Fibroblast of skin of scalp (primary cell): ENCODE measurements at places on chromosomes 16 and 17.

DNA sequence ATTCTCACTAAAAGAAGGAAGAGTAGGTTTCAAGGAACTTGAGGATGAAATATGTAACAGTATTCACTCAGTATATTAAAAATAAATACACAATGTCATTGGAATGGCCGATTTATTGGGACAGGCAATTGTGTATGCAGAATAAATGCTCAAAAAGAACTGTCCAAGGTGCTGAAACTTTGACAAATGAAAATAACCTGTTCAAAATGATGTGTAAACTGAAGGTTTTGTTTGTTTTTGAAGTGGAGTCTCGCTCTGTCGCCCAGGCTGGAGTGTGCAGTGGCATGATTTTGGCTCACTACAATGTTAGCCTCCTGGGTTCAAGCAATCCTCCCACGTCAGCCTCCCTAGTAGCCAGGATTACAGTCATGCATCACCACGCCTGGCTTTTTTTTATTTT is 318.7 kb upstream of the RBFOX1 start:
- DNase-seq = no peak

DNA sequence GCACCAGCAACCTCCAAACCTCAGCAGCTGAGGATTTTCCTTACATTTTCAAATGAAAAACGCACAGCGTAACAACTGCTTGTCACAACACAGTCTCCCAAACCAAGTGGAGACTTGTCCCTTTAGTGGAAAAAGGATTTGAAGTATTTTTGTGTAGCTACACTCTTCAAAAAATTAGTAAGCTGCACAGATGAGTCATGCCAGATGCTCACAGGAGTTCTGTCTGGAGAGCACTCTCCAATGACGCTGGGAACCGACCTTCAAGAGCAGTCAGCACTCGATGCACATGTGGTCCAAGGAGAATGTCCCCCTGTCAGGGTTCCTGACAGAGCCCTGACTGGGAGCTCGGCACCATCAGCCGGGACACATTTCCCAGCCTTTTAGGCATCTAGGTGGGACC is 39.8 kb downstream of the MAP1LC3B start:
- DNase-seq = peak; percentile 72

DNA sequence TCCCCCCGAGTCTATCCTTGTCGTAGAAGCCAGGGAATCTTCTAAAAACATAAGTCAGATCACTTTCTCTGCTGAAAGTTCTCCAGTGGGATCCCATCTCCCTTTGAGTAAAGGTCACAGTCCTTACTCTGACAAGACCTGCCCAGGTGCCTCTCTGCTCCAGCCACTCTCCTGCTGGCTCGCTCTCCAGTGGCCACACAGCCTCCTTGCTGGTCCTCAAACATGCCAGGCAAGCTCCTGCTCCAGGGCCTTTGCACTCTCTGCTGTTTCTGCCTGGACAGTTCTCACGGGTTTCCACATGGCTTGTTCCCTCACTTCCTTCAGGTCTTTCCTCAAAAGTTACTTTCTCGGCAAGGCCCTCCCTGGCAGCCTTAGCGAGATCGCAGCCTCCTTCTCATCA is 3.4 kb downstream of the B9D1 start:
- DNase-seq = no peak

- no peak for DNase-seq
Observed at GRCh38 chr16:19017179-19017578, 33.4 kb downstream of the TMC7 start.

DNA sequence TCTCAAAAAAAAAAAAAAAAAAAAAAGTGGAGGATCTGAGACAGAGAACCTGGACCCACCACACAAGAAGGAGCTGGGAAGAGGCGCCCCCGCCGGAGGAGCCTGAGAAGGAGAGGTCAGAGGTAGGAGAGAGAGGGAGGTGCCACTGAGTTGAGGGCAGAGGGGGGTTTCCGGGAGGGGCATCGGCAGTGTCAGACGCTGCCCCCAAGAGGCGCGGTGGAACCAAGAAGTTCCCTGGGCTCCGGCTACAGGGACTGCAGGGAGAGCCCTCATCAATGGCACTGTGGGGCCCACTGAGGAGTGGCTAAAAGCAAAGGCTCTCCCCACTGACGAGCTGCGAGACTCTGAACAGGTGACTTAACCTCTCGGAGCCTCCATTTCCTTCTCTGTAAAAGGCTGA is 4.2 kb downstream of the CCDC42 start:
- no peak for DNase-seq

DNA sequence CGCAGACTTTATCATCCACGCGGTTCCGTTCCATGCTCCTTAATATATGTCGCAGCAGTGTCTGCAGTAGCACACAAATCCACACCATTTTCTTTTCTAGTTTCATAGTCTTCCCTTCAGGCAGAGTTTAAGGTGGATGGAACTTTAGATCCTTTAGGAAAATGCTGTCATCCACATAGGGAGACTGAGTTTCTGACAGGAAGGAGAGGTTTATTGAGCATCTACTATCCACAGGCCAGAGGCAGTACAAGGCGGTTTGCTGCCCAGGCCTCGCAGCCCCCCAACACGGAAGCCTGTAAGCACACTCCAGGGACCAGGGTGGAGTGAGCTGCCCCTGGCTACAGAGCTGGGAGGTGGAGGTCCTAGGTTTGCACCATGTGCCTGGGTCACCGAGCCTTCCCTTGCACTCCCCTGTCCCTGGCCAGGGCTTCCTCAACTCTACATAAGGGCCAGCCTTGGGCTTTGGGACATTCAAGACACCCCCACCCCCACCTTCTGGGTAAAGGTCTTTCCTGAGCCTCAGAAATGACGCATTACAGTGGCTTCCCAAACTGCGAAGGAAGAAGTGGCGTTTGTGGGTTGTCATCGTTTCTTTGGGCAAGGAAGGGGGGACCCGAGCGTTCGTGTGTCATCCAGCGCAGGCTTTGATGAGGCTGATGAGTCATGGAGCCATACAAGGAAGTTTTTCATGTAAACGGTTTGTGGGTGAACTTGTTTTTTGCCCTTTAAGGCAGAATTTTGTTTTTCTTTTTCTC is 146.5 kb upstream of the PLCG2 start:
- peak; percentile 71 for DNase-seq

DNA sequence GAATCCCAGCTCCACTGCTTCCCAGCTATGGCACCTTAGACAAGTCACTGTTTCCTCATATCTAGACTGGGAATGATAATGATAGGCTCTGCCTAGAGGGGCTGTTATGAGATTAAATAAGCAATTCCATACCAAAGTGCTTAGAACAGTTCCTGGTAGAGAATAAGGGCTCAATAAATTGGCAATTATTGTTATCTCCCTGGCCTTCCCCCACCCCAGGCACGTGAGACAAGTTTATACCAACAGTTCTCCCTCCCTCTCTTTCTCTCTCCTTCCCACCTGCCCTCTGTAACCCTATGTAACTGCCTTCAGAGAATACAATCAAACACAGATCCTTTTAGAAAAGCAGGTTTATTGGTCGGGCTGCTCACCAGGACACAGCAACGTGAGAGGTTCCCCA is 13.9 kb upstream of the STAT3 start:
- no peak for DNase-seq

DNA sequence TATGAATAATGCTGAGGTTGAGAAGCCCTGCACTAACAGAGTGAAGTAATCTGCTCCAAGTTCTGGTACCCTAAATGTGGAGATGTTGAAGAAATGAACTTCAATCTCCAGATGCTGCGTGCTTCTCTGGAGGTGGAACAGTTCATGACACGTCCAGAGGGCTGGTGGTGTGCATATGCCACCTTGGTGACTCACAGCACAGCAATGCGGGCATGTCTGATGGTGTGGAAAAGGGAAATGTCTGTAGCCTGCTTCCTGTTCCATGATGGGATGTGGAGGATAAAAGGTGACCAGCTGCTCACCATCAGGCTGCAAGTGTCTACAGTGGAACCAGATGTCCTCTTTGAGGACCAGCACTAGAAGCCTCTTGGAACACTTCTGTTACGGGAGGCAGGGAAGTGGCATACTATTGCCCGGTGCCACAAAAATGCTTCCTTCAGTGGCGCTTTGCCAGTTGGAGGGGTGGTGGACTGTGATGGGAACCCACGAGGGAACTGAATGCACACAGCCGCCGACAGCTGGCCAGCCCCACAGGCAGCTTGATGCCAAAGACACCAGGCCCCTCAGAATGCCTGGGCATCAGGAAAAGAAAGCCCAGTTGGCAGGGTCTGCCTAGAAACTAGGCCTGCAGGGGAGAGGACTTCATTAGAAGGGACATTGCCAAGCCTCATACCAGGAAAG is 19.9 kb downstream of the SNX11 start:
- DNase-seq = peak; percentile 7

DNA sequence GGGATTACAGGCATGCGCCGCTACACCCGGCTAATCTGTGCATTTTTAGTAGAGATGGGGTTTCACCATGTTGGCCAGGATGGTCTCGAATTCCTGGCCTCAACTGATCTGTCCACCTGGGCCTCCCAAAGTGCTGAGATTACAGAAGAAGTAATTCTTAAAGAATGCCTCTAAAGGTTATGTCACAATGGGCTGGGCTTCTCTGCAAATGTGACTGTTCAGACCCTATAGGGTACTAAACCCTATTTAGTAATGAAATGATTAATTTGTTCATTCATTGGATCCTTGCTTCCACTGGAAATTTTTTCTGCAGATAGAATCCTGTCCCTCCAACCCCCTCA is 108.8 kb upstream of the CORO6 start:
- DNase-seq = no peak

DNA sequence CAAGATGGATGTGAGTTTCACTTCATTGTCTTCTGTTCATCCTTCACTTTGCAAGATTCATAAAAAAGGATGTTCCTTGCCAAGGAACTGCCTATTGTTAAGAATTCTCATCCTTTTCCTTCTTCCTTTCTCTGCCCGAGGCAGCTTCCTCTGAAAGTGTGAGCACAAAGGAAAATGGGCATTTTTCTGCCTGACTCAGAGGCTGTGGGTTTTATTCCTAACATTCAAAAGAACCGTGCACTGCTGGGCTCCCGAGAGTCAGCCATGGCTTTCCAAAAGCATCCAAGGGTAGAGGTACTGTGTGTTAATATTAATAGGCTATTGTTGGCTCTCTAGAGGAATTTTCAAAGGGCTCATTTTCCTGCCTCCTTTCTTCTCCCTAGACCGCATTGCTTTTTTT is 289.4 kb downstream of the ABCC12 start:
- DNase-seq = no peak

DNA sequence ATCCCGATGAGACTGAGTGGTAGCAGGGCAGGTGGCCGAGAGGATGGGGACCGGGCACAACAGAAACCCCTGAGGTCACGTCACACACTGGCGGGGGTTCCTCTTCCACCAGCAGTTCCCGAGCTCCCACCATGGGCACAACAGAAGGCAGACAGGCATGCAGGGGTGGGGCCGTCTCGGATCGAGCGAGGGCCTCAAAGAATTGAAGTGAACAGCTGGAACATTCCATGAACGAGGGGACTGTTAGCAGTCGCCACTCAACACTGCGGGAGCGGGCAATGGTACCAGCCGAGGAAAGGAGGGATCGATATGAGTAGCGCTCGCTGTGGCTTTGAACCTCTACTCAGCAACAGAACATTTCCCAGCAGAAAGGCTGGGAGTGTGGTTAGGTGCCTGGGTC is 5.3 kb downstream of the CEP131 start:
- DNase-seq = no peak

GRCh38 chr16:78446486-78446885 is 347.0 kb downstream of the WWOX start:
- DNase-seq = no peak

DNA sequence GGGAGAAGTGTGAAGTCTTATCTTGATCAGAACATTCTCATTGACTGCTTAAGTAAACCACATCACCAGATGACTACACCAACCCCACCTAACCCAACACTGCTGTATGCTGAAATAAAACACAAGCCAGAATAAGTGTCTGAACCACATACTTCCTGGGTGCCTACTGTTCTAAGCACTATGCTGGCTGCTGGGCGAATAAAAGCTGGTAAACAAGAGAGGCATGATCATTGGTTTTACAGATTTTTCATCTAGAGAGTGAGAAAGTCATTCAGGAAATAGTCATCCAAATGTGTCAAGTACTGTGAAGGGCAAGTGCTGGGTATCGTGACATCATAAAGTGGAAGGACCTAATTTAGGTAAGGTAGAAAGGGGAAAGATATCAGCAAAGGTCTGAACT is 199.0 kb upstream of the SOX9 start:
- DNase-seq = no peak

DNA sequence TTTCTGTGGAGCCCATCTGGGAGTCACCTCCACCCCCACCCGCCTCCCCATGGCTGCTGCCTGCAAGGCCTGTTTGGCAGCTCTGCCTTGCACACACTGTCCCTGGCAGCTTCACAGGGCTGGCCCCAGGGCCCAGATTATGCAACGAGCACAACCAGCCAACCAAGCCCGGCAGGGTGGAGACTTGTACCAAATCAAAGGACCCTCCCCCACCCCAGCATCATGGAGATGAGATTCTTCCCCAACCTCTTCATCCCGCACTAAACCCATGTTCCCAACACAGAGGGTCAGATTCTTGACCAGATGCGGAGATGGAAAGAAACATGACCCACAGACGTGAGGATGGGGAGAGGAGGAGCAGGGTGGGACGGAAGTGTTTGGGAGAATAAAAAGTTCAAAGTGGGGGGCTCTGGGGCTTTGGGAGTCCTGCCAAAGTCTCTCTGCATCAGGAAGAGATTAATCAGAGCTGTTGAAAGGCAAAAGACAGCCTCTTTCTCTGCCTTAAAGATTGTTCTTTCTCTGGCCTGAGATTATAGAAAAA is 3.8 kb downstream of the SMARCD2 start:
- DNase-seq = peak; percentile 69

DNA sequence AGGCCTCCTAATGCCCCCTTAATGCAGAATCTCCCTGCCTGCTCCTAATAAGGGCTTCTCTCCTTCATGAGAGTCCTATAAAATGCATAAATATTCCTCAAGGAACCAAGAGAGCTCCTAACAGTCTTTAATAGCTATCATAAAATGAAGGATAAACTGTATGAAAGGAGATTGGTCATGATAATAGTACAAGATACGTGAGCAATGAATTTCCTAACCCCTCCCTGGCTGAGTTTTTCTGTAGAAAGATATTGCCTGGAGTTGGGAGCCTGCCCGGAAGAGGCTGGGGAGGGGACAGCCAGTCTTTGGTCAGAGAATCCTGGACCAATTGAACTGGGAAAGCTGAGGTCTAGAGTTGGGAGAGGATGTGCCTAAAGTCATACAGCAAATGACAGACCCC is 321.9 kb upstream of the CDH5 start:
- DNase-seq = no peak

DNA sequence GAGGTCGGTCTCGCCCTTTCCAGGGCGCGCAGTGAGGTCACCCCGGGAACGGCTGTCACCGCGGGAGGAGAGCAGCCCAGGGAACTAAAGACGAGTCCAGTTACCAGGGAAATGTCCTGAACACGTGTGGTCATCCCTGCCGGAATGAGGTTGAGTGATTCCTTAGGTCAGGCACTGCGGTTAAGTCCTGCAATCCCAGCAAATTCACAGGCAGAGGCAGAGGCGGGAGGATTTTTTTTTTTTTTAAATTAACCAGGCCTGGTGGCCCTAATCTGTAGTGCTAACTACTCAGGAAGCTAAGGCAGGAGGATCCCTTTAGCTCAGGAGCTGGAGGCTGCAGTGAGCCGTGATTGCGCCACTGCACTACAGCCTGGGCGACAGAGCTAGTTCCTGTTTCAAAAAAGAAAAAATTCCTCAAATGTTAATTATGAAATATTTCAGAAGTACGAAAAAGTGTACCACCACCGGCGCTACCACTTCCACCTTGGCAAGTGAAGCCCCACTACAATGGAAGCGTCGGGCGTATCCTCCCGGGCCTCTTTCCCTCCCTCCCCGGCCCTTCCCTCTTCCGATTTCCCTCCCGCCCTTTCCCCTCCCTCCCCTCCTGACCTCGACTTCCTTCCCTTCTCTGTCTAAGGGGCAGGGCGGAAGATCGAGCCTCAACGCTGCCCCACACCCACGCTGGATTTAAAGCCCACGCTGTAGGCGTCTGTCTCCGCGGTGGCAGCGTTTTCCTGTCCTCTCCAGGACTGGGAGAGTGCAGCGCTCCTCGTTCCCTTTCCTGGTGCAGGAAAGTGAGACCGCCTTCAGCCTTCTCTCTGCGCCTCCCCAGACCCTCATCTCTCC is 27.3 kb downstream of the SLFN11 start:
- peak; percentile 38 for DNase-seq
